ENCODE measurements at places on chromosomes 7 and 10.

DNA sequence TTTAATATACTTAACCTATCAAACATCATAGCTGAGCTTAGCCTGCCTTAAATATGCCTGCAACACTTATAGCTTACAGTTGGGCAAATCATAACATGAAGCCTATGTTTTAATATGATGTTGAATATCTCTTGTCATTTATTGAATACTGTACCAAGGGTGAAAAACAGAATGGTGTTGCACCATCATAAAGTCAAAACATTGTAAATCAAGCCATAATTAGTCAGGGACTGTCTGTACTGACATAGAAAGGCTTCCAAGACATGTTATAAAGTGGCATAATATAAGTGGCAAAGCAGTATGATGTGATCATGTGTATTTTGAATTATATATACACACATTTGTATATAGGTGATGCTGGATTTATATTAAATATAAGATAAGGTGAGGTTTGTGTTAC, 140.0 kb downstream of the ZEB1 start:
- no peak for DNase-seq

DNA sequence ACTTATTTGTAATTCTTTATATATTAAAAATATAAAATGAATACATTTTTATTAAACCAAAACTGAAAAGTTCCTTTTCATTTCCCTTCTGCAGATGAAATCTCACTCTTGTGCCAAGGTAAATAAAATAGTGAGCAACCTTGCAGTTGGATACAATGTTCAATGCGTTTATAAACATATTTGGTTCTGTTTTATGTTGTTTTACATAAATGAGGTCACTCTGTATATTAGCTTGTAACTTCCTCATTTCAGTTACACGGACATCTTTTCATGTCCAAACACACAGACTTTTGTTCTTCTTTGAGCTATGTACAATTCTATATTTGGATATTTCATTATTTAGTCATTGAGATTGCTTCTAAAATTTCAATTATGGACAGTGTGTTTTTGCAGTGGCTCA, 107.7 kb downstream of the BBS9 start:
- DNase-seq = no peak

- no peak for DNase-seq
Observed at GRCh38 chr7:27492224-27492623, 170.5 kb downstream of the HIBADH start.

DNA sequence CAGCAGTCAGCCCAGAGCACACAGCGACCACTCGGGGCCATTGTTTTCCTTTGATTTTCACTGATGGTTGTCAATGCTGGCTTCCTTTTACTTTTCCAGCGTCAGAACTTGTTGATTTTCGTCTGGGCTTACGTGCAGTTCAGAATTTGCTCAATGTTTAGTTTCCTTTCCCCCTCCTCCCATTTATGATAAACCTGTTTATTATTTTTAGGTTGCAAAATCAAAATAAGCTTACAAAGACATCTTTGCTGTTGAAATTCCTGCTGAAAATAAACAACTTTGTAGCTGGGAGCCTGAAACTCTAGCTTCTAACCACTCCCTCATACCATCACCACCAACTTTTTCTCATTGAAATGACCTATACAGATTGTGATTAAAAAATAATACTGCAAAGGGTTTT, 83.1 kb upstream of the LYZL1 start:
- DNase-seq = no peak

DNA sequence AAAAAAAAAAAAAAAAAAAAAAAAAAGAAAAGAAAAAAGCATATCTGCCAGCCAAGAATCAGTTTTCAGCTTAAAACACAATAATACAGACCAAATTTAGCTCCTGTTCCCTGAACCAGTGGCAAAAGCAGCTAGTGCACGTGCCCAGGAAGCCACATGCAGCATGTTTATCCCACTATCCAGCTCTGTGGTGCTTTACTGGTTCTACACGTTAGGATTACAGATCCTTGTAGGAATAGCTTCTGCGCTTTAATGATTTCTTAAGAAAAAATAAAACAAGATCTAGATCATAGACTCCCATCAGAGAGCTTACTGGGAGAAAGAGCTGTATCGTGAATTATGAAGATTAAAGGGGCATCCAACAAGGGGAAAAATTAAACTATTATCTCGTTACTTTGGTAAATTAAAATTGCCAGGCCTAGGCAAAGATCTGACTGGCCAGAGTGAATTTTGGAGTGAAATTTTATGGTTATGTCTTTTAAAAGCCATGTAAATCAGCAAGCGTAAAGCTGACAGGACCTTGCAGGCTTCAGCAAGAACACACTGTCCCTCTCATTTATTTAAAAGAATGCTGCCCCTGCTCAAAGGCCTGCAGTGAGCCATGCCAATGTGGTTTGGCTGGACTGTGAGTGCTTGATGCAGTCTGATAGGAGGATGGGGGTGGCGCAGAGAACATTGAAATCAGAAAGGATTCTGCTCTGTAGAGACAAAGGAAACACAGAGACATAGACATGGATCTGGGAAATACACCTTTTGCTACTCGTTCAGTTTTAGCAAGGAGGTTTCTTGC, 177.3 kb upstream of the PHYHIPL start:
- no peak for DNase-seq

DNA sequence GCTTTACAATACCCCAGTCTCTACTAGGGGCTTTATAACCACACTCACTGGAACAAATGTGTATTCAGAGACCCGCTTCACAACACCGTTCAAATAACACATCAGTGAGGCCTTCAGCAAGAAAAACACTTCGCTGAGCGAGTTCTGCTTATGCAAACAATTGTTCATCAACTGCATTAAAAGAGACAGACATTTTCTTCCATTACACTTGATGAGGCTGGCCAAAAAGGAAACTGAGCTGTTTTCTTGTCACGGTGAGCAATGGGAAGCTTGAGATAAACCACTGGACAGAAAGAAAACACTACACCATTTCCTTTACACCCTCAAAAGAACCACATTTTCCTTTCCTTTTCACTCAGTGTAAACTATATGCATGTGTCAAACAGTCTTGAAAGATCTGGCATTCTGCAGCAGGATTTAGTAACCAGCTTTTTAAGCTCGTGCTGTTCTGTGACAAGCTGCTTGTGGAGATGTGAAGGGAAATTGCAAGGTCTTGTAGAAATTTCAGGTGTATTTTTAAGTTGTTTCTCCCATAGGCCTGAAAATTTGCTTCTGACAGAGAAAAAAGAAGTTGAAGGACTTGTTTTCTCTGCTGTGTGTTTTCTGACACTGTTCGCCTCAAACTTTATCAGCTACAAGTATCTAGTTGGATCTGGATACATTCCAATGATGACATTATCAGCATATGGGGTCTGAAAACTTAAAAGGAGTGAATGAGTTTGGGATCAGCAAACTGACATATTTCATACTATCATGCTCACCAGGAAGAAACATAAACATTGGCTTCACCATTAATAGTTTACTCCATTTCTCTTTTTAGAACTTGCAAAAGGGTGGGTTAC, 693.1 kb downstream of the PARD3 start:
- DNase-seq = no peak

DNA sequence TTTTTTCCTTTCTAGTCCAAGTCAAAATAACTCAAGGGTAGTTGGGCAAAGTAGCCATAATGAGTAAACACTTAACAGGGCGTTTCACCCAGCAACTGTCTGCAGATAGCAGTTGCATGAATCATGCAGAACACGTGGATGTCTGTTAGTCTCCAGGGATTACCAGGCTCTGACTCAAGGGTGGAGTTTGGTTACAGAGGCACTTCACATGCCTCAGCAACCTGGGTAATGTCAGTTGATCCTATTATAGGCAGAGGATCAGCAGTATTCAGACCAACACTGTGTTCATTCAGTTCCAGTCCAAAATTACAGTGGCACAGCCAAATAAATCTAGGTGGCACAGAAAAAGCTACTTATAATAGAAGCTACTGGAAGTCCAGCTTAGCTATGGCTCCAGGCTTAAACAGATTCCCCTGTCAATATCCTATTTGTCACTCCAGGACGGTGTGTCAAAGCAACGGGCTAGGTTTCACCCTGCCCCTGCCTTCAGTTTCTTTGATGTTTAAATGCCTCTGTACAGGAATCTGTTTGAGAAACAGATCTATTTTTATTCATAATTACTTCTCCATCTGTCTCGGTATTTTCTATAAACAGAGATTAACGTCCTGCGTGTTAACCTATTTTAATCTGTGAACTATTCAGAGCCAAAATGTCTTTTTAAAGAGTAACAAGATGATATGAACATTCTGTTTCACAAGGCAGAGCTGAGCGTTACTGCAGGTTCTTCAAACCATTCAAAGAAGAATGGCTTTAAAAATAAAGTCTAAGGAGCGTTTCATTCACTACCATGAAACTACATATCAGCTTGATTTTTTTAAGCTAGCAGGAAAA, 162.6 kb upstream of the AKR1E2 start:
- DNase-seq = no peak

DNA sequence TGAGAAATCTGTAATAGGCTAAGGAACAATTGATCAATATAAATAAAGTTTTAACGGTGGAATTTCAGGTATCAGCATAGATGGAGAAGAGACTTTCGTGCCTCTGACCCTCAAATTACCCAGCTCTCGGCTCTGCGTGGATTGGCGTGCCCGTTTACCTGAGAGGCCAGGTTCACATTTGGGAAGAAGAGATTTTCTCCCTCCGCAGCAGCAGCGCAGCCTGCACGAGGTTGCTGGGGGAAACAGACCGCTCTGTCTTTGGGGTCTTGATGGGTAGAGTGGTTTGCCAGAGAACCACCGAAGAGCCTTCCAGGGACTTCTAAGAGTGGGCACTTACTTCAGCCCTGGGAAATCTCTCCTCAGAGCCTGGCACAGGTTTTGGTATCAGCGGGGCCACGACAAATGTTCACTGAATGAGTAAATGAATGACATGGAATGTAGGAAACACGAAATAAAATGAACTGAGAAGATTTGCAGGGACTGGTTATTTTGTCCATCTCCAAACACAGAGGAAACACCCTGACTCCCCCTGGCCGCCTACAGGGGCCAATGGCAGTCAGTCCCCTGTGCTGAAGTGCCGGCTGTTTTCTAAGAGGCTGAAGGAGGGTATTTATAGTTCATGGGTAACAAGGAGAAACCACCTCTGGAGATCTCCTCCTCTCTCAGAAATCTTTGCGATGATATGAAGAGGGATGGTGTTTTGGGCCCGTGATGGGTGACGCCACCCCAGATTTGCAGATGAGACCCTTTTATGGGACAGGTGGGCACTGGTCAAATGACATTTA, 338.5 kb downstream of the ADARB2 start:
- DNase-seq = peak; percentile 9

DNA sequence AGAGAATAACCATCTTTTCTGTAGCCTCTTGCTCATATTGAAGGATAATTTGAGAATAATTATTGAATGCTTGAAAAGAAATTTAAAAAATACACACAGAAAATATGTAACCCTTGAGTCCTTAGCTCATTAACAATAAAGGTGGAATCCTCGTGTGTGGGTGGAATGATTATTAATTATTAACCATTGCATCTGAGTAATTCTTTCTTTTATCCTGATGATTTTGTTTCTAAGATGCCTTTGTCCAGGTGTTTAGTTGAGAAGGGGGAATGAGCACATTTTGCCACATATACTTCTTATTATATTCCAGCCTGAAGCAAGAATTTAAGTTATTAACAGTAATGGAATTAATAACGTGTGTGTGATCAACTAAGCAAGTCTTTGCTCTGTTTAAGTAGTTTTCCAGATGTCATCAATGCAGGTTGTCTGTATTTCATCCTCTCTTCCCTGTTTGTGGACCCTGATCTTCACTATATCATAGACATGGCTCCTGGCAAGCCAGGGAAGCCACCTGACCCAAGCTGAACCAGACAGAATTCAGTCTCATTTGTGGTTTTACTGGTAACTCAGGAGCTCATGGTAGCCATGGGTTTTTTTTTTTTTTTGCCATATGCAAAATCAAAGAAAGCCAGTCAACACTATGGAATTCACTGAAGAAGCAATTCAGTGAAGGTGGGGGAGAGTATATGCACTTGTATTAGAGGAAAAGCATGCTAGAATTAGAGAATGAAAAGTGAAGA, 144.3 kb downstream of the KIF20B start:
- no peak for DNase-seq

- DNase-seq = no peak
Observed at GRCh38 chr7:32481176-32481575, 9.0 kb downstream of the LSM5 start.

GRCh38 chr7:132901241-132901640, 180.6 kb downstream of the CHCHD3 start:
- DNase-seq = no peak

- DNase-seq = no peak
Observed at GRCh38 chr7:134419085-134419484, 39.8 kb downstream of the AKR1B1 start.

DNA sequence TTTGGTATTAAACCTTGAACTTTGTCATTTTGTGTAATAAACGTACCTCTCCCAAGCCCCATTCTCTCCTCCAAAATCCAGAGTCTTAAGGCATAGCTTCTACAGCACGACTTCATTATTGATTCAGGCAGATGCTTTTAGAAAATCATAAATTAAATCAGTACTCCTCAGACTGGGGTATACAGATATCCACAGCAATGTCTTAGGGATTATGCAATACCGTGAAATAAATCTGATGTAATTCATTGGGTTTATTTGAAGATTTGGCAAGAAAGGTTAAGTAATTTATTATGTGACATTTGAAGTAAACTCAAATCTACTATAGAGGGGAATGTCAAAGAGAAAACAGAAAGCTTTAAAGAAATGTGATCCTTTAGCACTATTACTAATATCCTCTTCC, 246.1 kb upstream of the PLXDC2 start:
- DNase-seq = no peak

- DNase-seq = no peak
Observed at GRCh38 chr7:95367606-95368005, 28.6 kb downstream of the PON3 start.

DNA sequence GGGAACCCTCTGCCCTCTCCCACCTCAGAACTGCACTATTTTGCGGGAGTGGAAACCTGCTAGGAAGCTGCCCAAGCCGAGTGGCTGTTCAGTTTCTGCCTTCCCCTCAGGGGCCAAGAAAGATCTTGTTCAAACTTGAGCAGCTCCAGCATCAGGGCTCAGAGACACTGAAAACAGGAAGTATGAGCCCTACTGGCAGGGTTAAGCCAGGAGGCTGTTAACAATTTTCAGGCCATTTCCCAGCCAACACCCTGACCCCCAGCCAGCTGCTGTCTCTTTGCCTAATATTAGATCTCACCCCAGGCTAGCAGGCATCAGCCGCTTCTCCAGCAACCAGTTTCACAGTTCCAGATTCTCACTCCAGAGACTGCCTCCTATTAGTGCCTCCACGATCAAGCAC, 9.2 kb downstream of the PLAU start:
- no peak for DNase-seq

GRCh38 chr10:35942057-35942456, 300.0 kb upstream of the FZD8 start:
- DNase-seq = no peak

- DNase-seq = no peak
Observed at GRCh38 chr7:120990468-120991118, 2.1 kb downstream of the CPED1 start.

- no peak for DNase-seq
Observed at GRCh38 chr10:59240582-59241183, 64.2 kb downstream of the PHYHIPL start.

GRCh38 chr10:60414877-60415585, 25.4 kb upstream of the ANK3 start:
- no peak for DNase-seq

All from activated CD8-positive, alpha-beta memory T cell treated with anti-CD3 and anti-CD28 coated beads, Interleukin-2, amount 10 ng/mL, durations not matched to agents 7 days and 5 days (primary cell).